Right ventricle myocardium inferior (tissue), 1 donor: ENCODE measurements at places on chromosomes 7 and 10. TPM values are rescaled to one million over a fixed set of nuclear protein-coding genes. Genes with fewer than 3 reads are reported as not detected.
A peak's percentile ranks its signal among the peaks of the same experiment; 100 is the strongest.

DNA sequence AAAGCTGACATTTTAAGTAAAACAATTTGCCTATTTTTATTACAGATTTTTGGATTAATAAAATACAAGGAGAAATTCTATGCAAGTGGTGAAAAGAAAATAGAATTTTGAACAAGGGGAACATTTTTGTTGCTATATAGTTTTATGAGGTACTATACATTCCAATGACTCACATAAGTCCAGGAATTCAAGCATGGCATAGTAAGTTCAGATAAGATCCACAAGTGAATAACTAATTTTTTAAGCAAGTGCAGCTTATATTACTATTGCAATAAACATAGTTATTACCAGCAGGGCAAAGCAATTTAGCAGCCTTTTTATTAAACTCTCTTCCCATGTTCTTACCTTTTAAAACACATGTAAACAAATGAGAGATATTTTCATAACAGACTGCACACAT, 1123.5 kb upstream of the LRRN3 start:
- no peak for DNase-seq

DNA sequence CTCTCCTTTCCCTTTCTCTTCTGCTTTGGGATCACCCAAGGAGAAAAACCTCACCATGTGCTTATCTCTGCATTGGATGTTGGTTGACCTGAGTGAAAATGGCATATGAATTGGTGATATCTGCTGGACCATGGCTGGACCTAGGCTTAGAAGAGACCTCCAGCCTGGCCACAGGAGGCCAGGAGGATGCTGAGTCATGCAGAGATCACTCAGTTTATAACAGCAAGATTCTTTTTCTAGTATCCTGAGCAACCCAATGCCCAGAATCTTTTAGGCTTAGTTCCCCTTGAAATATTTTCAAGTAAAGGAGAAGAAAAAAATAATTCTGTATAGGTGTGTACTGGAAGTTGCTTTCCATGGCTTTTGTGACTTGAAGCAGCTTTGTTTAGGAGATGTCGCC, 236.3 kb downstream of the KLF6 start:
- DNase-seq: no peak

DNA sequence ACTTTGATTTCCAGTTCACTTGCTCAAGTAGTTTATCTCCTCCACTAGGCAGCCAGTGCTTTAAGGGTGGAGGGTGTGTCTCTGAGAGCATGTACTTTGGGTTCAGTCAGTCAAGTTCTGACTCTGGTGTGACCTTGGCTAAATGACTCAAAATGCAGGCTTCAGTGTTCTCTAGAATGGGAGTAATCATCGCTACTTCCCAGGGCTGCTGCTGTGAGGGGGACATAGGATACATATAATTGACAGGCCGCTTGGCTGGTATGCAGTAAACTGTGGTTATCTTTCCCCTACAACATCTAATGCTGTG, 3.5 kb downstream of the PTPRE start:
- DNase-seq: no peak

DNA sequence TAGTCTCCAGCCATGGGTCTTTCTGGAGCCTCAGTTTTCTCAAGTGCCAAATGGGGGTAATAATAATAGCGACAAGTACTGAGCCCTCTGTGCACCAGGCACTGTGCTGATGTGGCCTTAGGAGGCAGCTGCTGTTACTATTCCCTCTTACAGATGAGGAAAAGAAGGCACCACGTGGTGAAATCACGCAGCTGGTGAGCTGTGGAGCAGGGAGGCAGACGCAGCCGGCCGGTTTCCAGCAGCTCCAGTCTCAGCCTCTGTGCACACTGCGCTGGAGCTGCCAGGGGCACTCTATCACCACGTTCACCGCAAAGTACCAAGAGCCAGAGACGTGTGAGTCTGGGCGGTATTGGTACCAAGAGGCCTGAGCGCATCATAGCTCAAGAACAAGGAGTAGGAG, 9.6 kb downstream of the PYROXD2 start:
- DNase-seq: peak; percentile 21

DNA sequence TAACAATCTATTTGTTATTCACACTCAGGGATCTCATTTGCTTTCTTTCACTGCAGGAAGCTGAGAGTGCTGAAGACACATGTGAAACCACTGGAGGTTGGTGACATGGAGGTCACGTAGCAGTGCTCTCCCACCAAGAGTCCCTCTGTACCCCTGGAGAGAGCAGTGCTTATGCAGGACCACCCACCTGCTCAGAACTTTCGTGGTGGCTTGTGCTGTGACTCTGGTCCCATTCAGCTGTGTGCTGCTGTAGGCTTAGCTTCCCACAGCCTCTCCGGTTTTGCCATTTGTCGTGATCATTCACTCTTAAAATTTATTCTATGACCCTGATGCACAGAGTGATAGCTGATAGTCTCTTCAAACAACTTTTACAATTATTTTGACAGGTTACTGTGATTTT, 96.0 kb upstream of the RSU1 start:
- no peak for DNase-seq

DNA sequence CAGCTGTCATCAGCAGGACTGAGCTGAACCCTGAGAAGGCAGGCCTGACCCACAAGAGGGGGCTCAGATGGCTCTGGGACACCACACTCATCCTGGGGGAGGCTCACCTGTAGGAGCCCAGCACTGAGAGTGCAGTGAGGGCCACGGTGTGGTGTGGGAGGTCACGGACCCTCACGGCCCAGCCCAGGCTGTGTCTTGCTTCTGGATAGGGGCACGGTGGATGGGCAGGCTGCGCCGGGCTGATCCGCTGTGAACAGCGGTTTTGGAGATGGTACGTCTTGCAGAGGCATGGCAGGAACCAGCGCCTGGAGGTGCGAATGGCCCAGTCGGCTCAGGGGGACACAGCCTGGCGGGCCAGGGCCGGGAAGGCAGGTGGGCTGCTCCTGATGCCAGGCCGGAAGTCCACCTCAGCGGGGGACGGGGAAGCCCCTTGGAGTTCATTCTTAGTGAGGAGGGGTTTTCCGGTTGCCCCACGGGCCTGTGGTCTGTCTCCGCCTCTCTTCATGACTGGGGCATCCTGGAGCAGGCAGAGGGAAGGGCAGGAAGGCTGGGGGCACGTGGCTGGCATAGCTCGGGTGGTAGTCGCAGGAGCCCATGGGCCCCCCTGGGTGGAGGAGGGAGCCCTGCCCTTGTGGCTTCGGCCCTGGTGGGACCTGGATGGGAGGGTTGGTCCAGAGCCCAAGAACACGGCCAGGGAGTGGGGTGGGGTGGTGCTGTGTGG, 112.5 kb downstream of the UNCX start:
- peak; percentile 59 for DNase-seq

DNA sequence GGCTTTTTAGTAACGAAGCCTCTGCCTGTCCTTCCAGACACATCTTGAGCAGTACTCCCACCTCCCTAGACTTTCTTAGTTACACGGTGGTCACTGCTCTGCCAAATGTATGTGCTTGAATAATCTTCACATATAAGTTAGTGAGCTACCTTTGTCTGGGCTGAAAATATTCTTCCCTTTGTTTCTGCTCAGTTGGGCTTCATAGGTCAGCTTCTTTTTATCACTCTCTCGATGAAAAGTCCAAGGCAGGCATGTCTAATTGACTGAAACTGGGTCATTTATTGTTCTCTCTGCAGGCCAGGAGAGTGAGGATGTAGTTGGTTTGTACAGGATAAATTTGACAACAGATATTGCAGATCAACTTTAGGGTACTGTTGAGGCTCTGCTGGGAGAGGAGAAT, 636.7 kb upstream of the IGFBP3 start:
- no peak for DNase-seq

GRCh38 chr7:141480953-141481352, 70.3 kb upstream of the AGK start:
- no peak for DNase-seq

DNA sequence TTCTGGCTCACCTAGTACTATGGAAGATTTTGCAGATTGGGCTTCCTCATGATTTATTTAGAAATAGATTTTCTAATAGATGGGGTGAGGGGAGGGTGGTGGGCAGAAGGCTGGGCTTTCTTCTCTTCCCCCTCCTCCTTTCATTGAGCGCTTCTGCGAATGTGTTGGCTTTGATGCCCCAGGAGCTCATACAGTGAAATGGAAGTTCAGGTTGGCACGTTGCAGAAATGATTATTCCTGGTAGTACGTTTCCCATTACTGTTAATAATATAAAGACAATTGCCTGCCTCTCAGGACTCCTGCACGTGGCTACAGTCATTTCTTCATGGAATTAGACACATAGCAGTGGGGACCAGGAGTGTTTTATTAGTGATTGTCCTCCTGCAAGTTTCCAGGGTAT, 39.8 kb downstream of the TCF7L2 start:
- DNase-seq: no peak

DNA sequence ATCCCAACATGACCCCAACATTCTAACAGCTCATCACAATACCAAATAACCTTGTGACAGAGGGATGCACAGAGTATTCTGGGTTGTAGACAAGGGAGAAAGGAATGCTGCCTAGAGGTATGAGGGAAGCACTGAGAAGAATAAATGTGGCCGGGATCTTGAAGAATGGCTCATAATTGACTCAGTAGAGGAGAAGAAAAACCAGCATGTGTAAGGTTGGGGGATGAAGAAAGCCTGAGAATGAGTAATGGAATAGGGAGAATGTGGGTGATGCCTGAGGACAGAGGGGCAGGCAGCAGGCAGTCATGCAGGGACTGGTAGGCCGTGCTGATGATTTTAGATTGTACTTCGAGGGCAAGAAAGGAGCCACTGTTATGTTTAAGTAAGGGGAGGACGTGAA, 75.4 kb upstream of the ELMO1 start:
- DNase-seq: no peak

GRCh38 chr10:103668351-103669242, 175.1 kb downstream of the NEURL1 start:
- peak; percentile 91 for DNase-seq

DNA sequence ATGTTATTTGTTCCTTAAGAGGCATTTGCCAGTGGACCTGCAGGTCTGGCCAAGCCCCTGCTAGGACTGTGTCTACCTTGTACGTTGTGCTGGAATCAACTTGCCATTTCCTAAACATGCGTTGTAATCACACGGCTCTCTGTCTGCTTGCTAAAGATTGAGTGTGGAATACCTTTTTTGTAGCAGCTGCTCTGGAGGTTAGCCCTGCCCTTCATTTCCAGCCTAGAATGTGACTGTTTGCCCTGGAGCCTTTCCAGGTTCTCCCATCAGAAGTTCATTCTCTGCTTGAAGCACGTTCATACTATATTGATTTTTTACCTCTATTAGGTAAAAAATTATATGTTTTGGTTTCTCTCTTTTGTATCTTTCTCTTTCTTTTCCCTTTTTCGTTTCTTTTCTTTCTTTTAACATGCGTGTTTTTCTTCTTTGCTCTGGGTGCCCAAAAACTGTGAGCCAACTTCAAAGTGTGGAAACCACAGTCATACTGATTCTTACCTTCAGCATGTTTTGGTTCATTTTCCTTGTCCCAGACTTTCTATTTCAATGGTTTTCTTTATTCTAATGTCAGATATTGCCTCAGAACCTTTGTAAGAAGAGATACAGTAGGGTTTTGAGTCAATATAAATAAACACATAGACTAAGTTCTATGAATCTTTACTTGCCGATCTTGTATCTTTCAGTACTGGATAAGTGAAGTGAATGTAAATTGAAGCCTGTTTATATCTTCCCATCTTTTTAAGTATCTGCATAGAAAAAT, 111.9 kb upstream of the RPA3 start:
- DNase-seq: no peak

- DNase-seq: peak; percentile 8
Measured at GRCh38 chr7:5360451-5360850, 63.2 kb downstream of the TNRC18 start.

GRCh38 chr7:42192851-42193461, 44.1 kb downstream of the GLI3 start:
- DNase-seq: no peak

- DNase-seq: no peak
Measured at GRCh38 chr10:274866-275265, 139.6 kb downstream of the ZMYND11 start.

- no peak for DNase-seq
Measured at GRCh38 chr7:155852426-155853301, 40.4 kb upstream of the SHH start.

DNA sequence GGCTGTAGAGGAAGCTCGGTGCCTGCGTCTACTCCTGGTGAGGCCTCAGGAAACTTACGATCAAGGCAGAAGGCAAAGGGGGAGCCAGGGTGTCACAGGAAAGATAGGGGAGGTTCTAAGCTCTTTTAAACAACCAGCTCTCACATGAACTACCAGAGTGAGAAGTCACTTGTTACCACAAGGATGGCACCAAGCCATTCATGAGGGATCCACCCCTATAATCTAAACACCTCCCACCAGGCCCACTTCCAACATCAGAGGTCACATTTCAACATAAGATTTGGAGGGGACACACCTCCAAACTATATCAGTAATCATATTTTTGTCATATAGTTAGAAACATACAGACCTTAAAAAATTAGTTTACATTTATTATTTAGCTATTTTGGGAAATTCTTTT, 9.4 kb downstream of the NOC3L start:
- DNase-seq: no peak

DNA sequence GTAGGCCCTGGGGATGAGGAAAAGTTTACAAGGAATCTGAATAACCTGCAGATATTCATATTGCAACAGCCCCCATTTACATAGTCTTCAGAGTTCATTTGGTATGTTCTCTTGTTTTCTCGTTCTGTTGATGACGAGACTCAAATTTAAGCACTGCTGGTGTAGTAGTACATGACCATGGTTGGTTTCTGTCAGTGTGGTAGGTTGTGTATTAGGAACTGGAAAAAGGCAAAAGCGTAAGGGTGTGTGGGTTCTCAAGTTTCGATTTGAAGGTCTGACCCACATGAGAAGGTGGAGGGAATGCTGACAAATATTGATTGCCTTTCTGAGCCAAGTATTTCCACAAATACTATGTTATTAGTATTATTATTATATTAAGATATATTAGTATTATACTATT, 151.7 kb downstream of the AUTS2 start:
- no peak for DNase-seq

DNA sequence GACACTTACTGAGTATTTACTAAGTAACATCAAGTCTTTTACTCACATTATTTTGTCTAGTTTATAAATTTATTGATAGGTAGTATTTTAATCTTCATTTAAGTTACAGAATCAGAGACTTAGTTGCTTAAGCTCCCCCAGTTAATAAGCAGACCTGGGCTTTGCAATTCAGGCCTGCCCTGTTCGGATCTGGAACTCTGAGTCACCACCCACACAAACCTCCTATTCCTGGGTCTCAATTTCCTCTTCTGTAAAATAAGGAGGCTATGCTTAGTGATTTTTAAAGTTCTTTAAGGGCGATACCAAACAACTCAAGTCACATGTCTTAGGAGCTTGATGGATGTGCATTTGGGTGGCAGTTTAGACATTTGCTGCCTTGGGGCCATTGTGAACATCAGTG, 3.5 kb upstream of the MGAM start:
- DNase-seq: no peak

- DNase-seq: no peak
Measured at GRCh38 chr10:127968027-127968441, 61.1 kb downstream of the PTPRE start.

The MMD2 gene
- not detected for total RNA-seq

The APBB1IP gene
- total RNA-seq: 4.8 TPM

The GBX1 gene
- 2.4 TPM for total RNA-seq

The INA gene
- not detected for total RNA-seq

The ZPBP gene
- not detected for total RNA-seq
